ENCODE measurements at places on chromosomes 2 and 18. TPM values are rescaled to one million over a fixed set of nuclear protein-coding genes. Genes with fewer than 3 reads are reported as not detected.

Gene GULP1
- total RNA-seq = 25.9 TPM

GRCh38 chr2:55175254-55176093 is 56.6 kb downstream of the CLHC1 start:
- DNase-seq = peak; percentile 29

DNA sequence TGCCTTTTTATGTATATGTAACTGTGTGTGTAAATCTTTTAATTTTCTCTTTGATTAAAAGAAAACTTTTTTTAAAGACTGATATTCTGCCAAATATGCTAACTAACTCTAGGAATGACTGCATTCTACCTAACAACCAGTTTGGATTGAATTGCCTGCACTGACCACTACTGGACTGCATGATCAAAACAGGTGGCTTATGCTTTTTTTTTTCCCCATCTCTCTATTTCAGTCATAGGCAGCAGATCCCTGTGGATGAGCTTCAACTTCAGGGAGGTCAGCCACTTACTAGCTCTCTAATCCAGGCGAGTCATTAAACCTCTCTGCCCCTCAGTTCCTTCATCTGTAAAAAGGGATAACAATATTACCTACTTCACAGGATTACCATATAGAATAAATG is 138.6 kb upstream of the SERTAD2 start:
- DNase-seq = no peak

Gene ALPP
- 0.03 TPM for total RNA-seq

GRCh38 chr2:237118561-237119155 is 33.0 kb downstream of the COPS8 start:
- no peak for DNase-seq

DNA sequence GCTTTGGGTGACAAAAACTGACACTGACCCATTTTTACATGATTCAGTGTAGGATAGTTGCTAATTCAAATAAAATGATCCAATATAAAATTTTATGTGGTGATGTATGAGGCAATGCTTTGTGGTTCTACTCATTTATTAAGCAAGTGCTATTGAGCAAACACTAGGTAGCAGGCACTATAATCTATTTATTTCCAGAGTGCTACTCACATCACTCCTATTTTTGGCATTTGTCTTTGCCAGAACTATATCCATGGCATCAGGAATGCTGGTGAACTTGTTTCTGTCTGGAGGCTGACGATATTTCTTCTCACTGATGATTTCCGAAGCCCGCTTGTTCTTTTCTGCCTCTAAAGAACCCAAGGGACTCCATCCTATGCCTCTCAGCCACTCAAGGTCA is 84.3 kb downstream of the NEB start:
- no peak for DNase-seq

Gene ARL6IP6
- 44.8 TPM for total RNA-seq

Gene MGAT4A
- total RNA-seq = 3.9 TPM

Gene UPP2
- total RNA-seq = not detected

GRCh38 chr2:134232868-134233727 is 20.8 kb upstream of the MGAT5 start:
- DNase-seq = no peak

- DNase-seq = no peak
Measured at GRCh38 chr2:14901737-14902136, 269.2 kb downstream of the LRATD1 start.

DNA sequence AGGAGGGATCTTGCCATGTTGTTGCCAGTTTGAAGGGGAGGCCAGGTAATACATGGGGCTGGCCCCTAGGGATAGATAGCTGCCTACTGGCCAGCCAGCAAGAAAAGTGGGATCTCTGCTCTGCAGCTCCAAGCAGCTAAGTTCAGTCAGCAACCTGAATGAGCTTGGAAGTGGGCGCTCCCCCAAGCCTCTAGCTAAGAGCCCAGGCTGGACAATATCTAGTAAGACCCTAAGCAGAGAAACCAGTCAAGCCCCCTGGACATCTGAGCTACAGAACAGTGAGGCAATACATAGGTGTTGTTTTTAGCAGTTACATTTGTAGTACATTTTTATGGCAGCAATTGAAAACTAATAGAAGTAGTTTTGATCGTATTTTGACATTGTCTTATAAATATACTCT is 409.8 kb upstream of the SMIM21 start:
- DNase-seq = no peak

Gene GNLY
- total RNA-seq = not detected

DNA sequence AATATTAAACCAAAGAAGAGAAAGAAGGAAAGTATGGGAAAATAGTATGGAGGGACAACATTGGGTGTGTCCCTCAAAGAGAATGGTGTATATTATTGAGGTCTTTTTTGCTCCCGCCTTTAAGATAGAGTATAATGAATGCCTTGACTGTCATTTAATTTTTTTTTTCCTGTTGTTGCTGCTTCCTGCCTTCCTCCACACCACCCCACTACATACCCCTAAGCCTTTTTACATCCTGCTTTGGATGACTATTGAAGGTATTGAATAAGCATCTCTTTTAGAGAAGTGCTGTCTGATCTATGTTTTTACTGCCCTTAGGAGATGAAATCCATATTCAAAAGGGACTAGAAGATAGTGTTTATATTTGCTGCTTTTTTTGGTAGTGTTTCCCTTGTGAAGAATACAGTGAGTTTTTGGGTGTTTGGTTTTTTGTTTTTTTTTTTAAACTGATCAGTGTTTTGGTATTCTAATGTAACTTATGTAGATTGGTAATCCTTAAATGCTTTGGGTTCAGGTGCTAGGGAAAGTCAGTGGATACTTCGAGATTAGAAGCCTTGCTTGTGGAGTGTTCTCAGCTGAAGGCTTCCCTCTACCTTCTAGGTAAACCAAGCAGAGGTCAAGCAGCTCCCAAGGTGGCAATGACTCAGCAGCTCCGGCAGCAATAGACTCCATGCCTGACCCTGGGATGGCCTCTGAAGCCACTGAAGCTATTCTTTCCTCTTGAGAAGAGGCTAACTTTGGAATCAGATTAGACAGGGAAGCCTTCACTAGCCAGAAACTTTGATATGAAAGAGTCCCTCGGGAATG is 5.0 kb downstream of the FZD7 start:
- peak; percentile 61 for DNase-seq

- no peak for DNase-seq
Measured at GRCh38 chr2:110876167-110876999, 144.0 kb downstream of the ACOXL start.

- peak; percentile 73 for DNase-seq
Measured at GRCh38 chr2:191352536-191352935, 107.3 kb downstream of the MYO1B start.

GRCh38 chr2:230865766-230866755 is 1.3 kb downstream of the ITM2C start:
- peak; percentile 40 for DNase-seq

- no peak for DNase-seq
Measured at GRCh38 chr2:105990624-105991023, 203.5 kb downstream of the UXS1 start.

DNA sequence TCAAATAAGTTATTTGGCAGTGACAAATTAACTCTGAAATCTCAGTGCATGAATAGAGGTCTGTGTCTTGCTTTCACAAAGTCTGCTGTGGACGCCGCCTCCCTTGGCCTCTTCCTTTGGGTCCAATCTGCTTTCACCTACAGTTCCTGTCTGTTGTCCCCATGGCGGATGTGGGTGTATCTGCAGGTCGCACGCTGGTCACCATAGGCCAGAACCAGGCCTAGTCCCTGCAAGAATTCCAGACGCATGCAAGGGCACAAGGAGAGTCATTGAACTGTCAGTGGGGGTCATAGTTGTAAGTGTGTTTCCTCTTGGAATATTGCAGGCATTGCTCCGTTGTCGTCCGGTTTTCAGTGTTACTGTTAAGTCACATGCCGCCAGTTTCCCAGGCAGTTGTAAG is 7.4 kb downstream of the SOCS6 start:
- DNase-seq = no peak

GRCh38 chr2:219681694-219682300 is 54.4 kb downstream of the SLC4A3 start:
- DNase-seq = peak; percentile 28

Gene LOXHD1
- not detected for total RNA-seq

- DNase-seq = peak; percentile 72
Measured at GRCh38 chr2:10331027-10331701, 28.5 kb downstream of the HPCAL1 start.

DNA sequence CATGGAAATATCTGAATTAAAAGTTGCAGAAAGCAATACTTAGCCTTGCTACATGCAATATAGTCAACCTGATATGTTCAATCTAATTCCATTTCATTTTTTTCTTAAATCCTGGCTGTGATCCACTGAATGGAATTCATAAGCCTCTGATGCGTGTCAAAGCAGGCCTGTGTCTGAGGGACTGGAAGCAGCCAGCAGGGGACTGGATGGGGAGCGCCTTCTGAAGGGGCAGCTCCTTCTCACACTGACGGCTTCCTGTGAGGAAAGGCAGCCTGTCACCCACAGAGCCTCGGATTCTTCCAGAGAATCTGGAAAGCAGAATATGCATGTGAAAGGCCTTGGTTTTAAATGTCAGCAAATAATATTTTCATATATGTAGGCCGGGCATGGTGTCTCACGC is 73.5 kb downstream of the KCNF1 start:
- no peak for DNase-seq

- no peak for DNase-seq
Measured at GRCh38 chr2:7108792-7109532, 191.8 kb downstream of the RNF144A start.

GRCh38 chr2:226247289-226248275 is 552.0 kb downstream of the IRS1 start:
- no peak for DNase-seq

- no peak for DNase-seq
Measured at GRCh38 chr2:235870515-235870914, 297.7 kb downstream of the GBX2 start.

- DNase-seq = no peak
Measured at GRCh38 chr18:76827205-76828200, 5.1 kb downstream of the ZNF236 start.

Gene EFR3B
- total RNA-seq = 4.3 TPM

DNA sequence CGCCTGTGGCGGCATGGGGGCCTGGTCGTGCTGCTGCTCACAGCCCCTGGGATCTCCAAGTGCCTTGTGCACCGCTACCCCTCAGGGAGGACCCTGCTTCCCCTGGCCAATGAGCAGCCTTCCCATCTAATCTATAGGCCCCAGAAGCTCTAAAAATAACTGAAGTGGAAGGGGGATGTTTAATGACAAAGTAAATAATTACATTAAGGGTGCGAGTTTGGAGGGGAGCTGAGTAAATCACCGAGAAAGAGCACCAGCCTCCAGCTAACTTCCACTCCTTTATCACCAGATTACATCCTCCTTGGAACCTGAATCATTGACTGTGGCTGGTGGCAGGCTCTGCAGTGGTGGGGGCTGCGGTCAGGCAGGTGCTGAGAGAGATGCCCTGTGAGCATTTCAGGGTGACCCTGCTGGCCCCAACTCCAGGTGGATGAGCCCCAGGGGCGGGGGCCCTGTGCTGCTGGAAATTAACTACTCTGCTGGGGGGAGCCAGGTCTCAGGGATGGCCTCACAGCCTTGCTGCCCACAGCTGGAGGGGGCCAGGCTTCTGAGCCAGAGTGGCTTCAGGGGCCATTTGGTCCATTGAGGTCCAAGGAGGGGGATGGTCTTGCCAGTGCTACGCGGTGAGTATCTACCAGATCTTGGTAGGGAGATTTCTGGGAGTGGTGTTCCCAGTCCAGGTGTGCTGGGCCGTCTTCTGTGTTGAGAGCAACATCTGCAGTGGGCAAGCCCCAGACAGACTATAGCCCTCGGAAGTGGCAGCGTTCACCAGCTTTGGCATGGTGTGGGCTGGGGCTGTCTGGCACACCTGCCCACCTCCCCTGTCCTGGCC is 74.2 kb downstream of the GLI2 start:
- DNase-seq = no peak

Gene DNAH7
- 0.27 TPM for total RNA-seq

DNA sequence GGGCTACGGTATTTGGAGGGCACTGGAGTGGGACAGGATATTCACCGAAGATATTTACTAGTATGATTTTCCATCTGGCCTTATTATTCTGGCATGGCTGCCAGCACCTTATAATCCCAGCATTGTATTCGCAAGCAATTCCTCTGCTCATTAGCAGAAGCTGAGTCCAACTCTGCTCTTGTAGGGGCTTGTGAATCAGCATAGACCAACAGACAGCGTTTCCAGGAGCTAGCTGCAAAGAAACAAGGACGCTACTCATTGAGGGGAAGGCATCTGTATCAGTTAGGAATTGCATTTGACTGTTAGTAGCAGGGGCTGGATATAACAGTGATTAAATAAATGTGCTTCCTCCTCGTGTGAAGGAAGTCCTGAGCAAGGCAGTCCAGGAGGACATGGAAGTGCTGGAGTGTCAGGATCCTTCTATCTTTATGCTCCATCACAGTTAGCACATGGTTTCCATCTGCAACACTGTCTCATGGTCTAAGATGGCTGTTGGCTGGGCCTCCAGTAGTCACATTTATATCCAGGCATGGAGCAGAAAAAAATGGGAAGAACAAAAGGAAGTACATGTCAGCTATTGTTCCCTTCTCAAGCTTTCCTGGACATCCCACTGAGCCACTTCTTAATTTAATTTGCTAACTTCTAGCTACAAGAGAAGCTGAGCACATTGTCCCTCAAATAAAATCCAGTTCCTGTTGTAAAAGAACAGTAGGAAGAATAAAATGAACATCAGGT is 214.1 kb downstream of the C1D start:
- DNase-seq = no peak

- peak; percentile 88 for DNase-seq
Measured at GRCh38 chr2:46163804-46164528, 133.2 kb upstream of the EPAS1 start.

DNA sequence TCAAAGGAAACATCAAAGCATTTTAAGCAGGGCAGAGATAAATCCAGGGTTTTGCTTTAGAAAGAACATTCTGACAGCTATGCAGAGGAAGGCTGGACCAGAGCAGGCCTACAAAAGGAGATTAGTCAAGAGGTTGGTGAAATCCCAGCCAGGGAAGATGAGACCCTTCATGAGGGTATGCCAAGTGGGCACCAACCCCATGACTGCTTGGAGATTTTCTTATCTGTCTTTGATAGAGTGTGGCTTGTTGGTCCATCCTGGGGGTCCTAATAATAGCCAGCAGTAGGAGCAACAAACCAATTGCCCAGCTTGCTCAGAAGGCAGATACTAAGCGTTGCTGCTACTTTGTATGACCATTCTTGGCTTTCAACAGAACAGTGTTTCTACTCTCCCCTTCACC is 895.4 kb downstream of the EPHA4 start:
- DNase-seq = no peak

- DNase-seq = no peak
Measured at GRCh38 chr2:228690681-228691080, 509.2 kb upstream of the SPHKAP start.

- no peak for DNase-seq
Measured at GRCh38 chr2:3460831-3461800, 58.2 kb downstream of the ADI1 start.

- DNase-seq = no peak
Measured at GRCh38 chr2:66283787-66284186, 151.1 kb upstream of the MEIS1 start.

- DNase-seq = no peak
Measured at GRCh38 chr2:73925853-73926492, 707 bp upstream of the DGUOK start.

DNA sequence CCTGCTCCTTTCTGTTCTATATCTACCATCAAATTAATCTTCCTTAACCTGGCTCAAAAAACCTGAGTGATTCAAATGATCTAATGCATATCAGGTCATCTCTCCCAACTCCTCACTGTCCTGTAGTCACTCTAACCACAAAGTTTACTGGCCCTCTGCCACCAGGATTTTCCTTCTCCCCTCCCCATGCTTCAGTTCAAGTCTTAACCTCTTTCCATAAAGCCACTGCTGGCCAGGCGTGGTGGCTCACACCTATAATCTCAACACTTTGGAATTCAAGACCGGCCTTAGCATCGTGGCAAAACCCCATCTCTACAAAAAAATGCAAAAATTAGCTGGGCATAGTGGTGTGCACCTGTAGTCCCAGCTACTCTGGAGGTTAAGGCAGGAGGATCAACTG is 7.5 kb upstream of the SP3 start:
- peak; percentile 18 for DNase-seq
